ENCODE measurements at places on chromosomes 13 and 19.
A peak's percentile ranks its signal among the peaks of the same experiment; 100 is the strongest.

- H3K27ac ChIP-seq: peak overlapping the region; percentile 16
- peak; percentile 76 for DNase-seq
- no peaks in the 10 kb centered on the region for H3K27me3 ChIP-seq
Measured at GRCh38 chr19:44677019-44677811, 5.9 kb downstream of the CEACAM19 start.

- H3K27me3 ChIP-seq: no peaks in the 10 kb centered on the region
- H3K4me3 ChIP-seq: no peak overlapping the region
- DNase-seq: no peak
- no peaks in the 10 kb centered on the region for H3K4me1 ChIP-seq
Measured at GRCh38 chr13:67967031-67967430, 736.9 kb upstream of the PCDH9 start.

GRCh38 chr19:19460761-19461265 is 54.5 kb downstream of the TSSK6 start:
- DNase-seq: peak; percentile 76
- peak overlapping the region; percentile 27 for H3K4me3 ChIP-seq
- peaks cover 57% of the 10 kb centered on the region for H3K4me1 ChIP-seq
- H3K36me3 ChIP-seq: peaks cover 7% of the 10 kb centered on the region

DNA sequence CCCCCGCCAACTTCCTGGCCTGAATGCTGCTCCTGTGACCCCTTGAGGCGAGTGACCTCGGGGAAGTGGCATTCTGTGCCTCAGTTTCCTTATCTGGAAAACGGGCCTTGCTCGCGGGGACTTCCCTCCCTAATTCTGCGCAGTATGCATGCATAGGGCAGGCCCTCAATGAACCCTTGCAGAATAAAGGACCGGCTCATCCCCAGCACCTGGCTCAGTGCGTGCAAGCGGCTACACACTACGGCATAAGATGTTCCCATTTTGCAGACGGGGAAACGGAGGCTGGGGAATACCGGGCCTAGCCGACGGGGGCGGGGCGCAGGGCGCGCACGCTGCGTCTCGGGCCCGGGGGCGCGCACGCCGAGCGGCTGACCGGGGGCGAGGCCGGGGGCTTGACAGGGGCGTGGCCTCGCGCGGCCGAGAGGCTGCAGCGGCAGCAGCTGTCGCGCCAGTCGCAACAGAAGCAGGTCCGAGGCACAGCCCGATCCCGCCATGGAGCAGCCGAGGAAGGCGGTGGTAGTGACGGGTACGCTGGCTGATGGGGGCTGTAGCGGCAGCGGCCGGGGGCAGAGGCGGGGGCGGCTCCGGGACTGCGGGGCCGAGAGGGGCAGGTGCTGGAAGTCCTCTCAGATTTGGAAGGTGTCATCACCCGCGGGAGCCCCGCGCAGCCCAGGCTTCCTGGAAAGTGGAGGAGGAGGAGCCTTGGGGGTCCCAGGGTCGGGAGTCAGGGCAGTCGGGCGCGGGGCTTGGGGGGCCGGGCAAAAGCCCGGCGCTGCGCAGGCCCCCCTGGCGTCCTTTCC is at the start of gene PGPEP1:
TSS of gene PGPEP1 (plus strand) at position 409 of the 800 bp plus-strand sequence. CDS start at position 493, 84 bp downstream.
- no peaks in the 10 kb centered on the region for H3K36me3 ChIP-seq
- H3K27me3 ChIP-seq: no peaks in the 10 kb centered on the region
- DNase-seq: peak; percentile 87
- H3K4me3 ChIP-seq: peak within 1 kb of the TSS; percentile 83

GRCh38 chr19:13154241-13154778 is 4.1 kb downstream of the IER2 start:
- H3K27ac ChIP-seq: peak overlapping the region; percentile 100
- H3K27me3 ChIP-seq: no peaks in the 10 kb centered on the region
- DNase-seq: peak; percentile 33
- H3K36me3 ChIP-seq: peaks cover 7% of the 10 kb centered on the region

DNA sequence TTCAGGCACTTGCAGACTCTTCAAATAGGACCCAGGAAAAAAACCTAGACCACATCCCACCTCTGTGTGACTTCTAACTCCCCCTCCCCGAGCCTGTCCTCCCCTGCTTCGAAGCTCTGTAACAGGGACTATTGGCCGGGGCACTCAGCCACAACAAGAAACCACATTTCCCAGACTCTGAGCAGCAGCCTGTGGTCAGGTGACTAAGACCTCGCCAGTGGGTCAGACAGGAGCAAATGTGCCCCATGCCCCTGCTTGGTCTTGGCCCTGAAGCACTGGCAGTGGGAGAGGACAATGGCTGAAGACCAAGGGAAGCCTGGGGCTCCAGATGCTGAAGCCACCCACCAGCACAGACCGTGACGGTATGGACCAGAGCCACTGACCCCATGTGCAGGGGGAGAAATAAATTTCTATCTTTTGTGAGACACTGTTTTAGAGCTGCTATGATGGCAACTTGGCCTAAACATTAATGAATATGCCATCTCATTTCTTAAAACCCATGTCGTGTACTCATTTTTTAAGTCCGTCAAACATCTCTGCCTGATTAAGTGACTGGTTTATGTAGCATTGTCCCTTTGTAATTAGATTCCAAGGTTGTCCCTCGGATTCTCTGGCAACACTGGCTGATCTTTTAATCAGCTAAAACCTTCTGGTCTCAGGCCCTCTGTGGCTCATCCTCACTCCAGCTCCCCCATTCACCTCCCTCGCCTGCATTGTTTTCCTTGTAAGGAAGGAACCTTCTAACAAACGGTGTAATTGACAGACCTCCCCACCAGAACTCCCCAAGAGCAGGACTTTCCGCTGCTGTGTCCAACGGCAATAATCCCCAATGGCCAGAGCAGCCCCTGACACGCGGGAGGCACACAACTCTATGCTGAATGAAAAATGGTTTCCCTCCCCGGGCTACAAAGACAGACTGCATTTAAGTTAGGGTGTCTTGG is 98.4 kb downstream of the STK24 start:
- peaks cover 64% of the 10 kb centered on the region for H3K4me1 ChIP-seq
- DNase-seq: peak; percentile 74
- H3K36me3 ChIP-seq: peaks cover 3% of the 10 kb centered on the region

DNA sequence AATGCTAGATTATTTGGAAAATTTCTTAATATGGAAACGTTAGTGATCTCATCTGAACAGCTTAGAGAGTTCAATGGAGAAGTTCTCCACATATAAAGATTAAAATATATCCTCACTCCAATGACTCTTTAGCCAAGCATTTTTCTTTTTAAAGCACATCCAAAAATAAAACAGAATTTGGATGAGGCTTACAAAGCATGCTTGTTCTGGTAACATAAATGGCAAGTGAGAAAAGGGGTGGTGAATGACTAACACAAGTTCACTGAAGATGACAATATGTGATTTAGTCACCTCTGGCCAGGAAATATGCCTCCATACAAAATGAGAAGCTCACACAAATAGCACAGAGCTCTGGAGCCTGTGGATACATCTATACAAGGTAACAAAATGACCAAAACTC is 253.0 kb downstream of the PCDH20 start:
- H3K4me3 ChIP-seq: no peak overlapping the region
- H3K27ac ChIP-seq: no peak overlapping the region
- H3K27me3 ChIP-seq: no peaks in the 10 kb centered on the region
- H3K4me1 ChIP-seq: no peaks in the 10 kb centered on the region
- no peaks in the 10 kb centered on the region for H3K36me3 ChIP-seq

DNA sequence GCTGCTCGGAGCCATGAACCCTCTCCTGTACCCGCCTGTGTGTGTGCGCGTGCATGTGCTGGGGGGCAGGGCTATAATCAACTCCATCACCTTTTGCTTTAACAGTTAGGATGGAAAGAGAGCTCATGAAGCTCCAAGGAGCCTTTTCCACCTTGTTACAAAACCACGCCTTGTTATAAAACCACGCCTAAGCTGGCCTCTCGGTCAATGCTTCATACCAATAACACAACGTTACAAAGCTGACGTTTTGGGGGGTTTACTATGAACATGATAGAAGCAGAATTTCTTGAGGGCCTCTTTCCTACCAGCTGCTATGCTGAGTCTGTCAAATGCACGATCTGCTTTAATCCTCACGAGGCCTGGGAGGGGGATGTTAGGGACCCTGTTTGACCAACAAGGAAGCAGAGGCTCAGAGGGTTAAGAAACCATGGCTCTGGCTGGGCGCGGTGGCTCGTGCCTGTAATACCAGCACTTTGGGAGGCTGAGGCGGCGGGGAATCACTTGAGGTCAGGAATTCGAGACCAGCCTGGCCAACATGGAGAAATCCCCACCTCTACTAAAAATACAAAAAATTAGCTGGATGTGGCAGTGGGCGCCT is 11.9 kb downstream of the CAPS start:
- DNase-seq: no peak
- H3K27ac ChIP-seq: no peak overlapping the region
- H3K4me3 ChIP-seq: no peak overlapping the region
- H3K27me3 ChIP-seq: no peaks in the 10 kb centered on the region
- peaks cover 26% of the 10 kb centered on the region for H3K36me3 ChIP-seq

- H3K27me3 ChIP-seq: no peaks in the 10 kb centered on the region
- no peaks in the 10 kb centered on the region for H3K36me3 ChIP-seq
- H3K27ac ChIP-seq: no peak overlapping the region
- no peaks in the 10 kb centered on the region for H3K4me1 ChIP-seq
Measured at GRCh38 chr13:20582026-20582425, 15.1 kb downstream of the IFT88 start.

GRCh38 chr13:77698201-77699058 is 943 bp downstream of the SLAIN1 start:
- DNase-seq: peak; percentile 62
- no peaks in the 10 kb centered on the region for H3K27me3 ChIP-seq
- peaks cover 42% of the 10 kb centered on the region for H3K4me1 ChIP-seq
- H3K4me3 ChIP-seq: peak overlapping the region; percentile 85
- H3K36me3 ChIP-seq: no peaks in the 10 kb centered on the region
- H3K27ac ChIP-seq: no peak overlapping the region

GRCh38 chr13:26019251-26019650 is 32.6 kb downstream of the SHISA2 start:
- no peaks in the 10 kb centered on the region for H3K27me3 ChIP-seq
- H3K4me1 ChIP-seq: no peaks in the 10 kb centered on the region
- no peaks in the 10 kb centered on the region for H3K36me3 ChIP-seq
- H3K27ac ChIP-seq: no peak overlapping the region
- DNase-seq: no peak

GRCh38 chr19:2037651-2038255 is 13.3 kb downstream of the MKNK2 start:
- peaks cover 5% of the 10 kb centered on the region for H3K4me1 ChIP-seq
- no peak for DNase-seq
- no peaks in the 10 kb centered on the region for H3K27me3 ChIP-seq

DNA sequence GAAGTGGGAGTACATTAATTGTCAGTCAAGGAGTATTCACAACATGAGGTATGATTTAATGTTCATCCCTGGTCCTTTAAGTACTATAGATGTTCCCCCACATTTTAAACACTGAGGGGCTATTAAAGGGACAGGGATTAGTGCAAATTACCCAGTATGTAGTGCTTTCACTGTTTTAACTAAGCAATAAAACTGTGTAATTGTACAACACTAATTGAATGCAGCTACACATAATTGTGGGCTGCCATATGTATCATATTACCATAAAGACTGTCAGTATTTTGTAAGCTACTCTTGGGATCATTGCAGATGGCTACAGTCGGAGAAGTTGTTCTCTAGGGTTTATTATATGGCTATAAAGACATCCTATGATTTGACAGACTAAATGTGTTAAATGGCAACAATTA is 316.6 kb downstream of the DCLK1 start:
- H3K4me1 ChIP-seq: no peaks in the 10 kb centered on the region
- no peak overlapping the region for H3K27ac ChIP-seq
- no peak for DNase-seq
- no peaks in the 10 kb centered on the region for H3K27me3 ChIP-seq

DNA sequence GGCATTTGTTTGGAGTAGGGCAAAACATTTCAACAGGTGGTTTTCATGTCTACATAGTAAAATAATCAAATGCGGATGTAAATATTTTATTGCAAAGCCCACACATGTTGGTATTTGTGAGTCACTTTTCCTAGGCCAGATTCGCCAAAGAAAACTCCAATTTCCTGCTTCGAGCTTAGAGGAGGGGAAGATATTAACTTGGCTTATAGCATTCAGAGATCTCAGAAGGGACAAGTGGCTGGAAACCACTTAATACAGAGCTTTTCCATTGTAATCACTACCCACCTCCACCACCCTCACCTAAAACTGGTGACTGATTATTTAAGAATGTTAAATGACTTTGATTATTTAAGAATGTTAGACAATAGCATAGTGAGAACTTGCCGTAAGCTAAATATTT is 530.6 kb upstream of the SPRY2 start:
- H3K4me1 ChIP-seq: peaks cover 7% of the 10 kb centered on the region
- no peak overlapping the region for H3K4me3 ChIP-seq
- H3K27ac ChIP-seq: no peak overlapping the region

DNA sequence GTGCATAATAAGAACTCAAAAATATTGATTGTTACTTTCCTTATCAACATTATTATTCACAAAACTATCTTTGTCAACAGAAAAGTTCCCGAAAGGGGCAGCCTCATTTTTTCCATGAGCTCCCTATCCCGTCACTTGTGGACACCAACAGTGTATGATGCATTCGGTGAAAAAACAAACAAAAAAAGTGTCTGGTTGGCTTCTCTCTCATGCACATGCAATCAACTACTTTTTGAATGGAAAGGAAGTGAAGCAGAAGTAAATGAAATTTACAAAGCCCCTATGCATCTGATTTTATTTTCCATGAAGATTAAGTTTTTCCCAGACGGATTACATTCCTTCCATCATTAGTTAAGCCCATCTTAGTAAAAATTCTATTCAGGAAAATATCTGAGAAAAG is 526.9 kb downstream of the RFC3 start:
- H3K4me3 ChIP-seq: no peak overlapping the region
- H3K36me3 ChIP-seq: no peaks in the 10 kb centered on the region
- H3K4me1 ChIP-seq: peaks cover 21% of the 10 kb centered on the region
- no peak for DNase-seq
- no peaks in the 10 kb centered on the region for H3K27me3 ChIP-seq

DNA sequence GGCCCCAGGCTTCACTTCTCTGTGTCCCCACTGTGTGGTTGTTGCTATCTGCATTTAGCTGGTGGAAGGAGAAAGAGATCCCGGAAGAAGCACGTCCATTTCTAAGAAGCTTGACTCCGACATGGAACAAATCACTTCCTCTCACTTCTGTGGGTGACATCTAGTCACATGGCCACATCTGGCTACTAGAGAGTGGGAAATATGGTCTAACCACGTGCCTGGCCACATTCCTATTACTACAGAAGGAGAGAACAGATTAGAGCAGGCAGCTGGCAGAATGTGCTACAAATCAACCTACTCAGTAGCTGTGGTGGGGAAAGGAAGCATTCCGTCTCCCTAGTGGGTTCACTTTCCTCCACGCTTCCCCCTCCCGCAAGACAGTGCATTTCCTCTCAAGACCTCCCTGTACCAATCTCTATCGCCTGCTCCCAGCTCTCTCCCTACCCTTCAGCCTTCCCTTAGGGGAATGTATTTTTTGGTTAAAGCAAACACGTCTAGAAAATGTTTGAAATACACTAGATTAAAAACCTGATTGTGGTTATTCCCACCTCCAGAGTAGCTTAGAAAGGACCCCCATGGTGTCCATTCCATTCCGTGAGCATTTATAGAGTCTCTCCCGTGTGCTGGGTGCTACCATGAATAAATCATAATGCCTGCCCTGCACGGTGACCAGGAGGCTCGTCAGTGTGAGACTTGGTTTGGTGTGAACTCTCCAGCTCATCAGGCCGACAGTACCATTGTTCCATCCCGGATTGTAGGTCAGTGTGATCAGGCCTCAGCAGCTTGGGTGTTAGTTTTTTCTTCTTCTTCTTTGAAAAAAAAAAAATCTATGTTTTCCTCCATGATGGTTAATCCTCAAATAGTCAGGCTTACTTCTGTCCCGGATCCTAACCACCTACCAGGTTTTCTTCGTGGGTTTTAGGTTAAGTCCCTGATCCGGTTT is 8.0 kb upstream of the AMER2 start:
- H3K27me3 ChIP-seq: no peaks in the 10 kb centered on the region
- H3K36me3 ChIP-seq: no peaks in the 10 kb centered on the region
- no peak overlapping the region for H3K27ac ChIP-seq
- no peak for DNase-seq
- peaks cover 8% of the 10 kb centered on the region for H3K4me1 ChIP-seq

Data from GM23338 (cell line).